Activated naive CD4-positive, alpha-beta T cell (primary cell): ENCODE measurements at places on chromosomes 5 and 9.

DNA sequence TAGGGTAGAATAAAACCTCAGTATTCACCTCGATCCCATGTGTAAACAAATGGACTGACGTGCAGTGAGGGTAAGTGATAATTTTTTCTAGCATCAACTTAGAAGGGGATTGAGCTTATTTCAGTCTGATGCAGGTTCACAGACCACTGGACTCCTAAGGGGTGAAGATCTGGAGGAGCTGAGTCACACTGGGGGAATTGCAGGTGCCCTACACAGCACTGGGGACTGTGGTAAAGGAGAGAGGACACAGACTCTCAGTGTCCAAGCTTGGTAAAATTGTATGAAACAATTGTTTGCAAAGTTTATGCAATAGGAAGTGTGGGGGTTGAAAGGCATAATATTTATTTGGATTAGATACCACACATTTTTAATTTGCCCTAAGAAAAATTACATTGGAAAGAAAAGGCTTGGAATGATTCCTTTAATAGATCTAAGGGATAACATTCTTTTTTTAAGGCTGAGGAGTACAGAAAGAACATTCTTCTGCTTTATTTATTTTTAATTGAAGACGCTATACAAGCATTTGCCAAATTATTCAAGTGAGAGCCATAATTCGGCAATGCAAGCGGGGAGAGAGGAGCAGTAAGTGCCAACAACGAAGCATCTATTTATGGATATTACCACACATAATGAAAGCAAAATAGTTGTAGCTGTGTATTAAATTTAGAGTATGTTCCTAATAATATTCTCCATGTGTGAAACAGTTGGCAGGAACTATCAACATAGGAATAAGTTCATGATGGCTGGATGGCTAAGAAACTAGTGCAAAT, 766.9 kb upstream of the ADAMTS16 start:
- DNase-seq, result no peak

DNA sequence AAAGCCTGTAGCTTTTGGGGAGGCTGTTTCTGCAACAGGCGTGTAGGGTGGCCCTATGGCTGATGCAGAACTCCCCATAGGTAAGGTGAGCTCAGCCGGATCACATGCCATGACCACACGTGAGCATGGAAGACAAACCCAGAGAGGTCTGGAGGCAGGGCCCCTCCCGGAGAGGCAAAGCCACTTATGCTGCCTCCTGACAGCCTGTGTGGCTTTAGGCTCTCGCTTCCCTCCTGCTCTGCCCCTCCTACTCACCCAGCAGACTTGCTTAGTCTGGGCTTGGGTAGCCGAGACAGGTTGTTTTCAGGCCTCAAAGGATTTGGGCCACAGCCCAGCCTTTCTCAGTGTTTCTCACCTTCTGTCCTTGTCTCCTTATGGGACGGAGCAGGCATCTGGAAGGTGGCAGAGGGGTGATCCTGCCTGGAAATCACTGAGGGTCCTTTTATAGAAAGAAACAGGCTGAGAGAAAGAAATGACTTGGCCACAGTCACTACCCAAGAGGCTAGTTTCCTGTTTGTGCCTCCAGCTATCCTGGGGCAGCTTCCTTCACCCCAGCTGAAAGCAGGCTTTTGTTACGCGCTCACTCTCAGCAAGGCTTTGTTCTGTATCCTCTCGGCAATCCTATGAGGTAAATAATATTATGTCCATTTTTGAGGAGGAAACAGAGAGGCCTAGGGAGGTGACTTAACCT, 89.9 kb downstream of the DAB2IP start:
- DNase-seq, result no peak

DNA sequence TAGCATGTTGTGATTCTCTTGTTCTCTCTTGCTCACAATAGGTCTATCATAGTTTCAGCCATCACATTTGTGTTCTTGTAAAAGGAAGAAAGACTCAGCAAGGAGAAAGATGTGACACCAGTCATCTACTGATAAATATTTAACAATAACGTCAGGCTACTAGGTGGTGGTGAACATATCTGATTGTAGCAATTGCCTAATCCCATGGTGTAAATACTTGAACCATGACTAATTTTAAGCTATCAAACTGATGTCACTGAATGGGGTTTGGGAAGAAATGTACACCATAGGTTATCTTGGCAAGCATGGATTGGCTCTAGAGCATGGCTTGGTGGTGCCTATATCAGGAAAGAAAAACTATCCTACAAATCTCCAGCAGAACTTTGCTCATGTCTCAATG, 16.6 kb downstream of the DMRTA1 start:
- no peak for DNase-seq

GRCh38 chr5:54206580-54207229, 103.7 kb downstream of the ARL15 start:
- no peak for DNase-seq

GRCh38 chr5:110727025-110727314, 499 bp upstream of the TMEM232 start:
- no peak for DNase-seq

DNA sequence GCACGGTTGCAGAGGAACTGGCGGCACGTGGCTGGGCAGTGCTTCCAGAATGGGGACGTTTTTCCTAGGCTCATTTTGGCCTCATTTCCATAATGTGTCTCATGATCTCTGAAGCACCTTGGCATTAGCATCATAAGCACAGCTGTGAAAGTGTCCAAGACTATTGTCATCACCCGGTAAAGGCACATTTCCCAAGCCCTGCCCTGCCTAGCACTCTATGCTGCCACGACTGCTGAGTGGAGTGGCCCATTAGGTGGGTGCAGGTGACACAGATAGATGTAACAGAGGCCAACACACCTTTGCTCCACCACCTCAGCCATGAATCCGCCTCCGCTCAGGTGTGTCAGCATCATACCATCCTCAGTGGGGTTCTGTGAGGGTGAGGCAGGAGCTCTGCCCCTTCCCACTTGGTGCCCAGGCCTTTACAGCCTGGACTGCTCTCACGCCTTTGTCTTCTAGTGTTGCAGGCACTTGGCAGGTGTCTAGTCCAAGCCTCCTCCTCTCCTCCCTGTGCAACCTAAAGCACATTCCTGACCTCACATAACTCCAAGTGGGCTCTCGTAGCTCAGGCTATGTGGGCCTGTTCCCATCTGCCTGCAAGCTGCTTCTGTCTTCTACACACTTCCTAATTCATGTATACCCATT, 213.0 kb downstream of the FSTL4 start:
- no peak for DNase-seq

DNA sequence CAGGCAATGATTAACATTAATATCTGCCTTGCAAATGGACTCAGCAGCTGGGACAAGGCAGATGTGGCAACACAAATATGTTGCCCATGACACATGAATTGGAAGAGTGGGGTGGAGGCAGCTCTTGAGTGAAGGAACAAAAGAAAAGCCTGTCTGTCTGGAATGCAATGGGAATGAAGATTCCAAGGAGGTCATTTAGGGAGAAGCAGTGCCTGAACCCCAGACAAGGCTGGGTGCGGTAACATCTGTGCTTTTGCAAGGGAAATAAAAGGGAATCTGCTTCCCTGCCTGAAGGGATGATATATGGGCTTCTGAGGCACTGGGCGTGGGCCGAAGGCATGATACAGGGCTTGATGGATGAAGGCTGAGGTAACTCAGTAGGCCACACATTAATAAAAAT, 94.1 kb upstream of the TRIM32 start:
- no peak for DNase-seq

DNA sequence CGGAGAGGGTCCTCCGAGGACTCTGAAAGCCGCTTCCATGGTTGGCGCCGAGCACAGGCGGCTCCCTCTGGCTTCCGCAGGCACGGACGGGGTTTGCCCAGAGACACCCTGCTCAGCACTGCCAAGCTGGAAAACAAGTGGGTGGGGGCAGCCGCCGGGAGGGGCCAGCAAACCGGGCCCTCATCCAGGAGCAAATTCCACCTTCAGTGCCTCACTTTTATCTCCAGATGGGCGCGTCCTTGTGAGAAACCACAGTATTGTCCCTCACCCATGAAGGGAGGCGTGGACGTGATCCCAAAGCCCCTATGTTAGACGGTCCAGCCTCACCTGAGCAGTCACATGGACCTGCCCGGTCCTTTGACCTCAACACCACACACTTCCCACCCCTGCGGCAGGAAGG, 29.0 kb downstream of the MED10 start:
- no peak for DNase-seq

DNA sequence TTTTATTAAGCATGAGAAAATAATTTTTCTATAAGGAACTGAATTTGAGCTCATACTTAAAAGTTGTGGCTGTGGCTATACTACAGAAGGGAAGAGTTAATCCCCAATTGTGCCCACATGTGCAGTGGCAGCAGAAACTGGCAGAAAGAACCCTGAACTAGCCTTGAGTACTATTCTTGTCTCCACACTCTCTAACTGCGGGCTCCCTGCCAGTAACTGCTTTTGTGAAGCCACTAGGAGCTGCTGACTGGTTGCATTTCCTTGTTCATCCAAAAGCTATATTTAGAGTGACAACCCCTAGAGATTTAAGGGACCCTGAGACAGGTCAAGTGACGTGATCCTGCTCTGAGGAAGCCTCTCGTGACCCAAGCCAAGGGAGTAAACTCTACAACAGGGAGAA, 238.6 kb downstream of the ELAVL2 start:
- DNase-seq, result no peak

GRCh38 chr9:36913393-36914211, 120.5 kb downstream of the PAX5 start:
- no peak for DNase-seq

DNA sequence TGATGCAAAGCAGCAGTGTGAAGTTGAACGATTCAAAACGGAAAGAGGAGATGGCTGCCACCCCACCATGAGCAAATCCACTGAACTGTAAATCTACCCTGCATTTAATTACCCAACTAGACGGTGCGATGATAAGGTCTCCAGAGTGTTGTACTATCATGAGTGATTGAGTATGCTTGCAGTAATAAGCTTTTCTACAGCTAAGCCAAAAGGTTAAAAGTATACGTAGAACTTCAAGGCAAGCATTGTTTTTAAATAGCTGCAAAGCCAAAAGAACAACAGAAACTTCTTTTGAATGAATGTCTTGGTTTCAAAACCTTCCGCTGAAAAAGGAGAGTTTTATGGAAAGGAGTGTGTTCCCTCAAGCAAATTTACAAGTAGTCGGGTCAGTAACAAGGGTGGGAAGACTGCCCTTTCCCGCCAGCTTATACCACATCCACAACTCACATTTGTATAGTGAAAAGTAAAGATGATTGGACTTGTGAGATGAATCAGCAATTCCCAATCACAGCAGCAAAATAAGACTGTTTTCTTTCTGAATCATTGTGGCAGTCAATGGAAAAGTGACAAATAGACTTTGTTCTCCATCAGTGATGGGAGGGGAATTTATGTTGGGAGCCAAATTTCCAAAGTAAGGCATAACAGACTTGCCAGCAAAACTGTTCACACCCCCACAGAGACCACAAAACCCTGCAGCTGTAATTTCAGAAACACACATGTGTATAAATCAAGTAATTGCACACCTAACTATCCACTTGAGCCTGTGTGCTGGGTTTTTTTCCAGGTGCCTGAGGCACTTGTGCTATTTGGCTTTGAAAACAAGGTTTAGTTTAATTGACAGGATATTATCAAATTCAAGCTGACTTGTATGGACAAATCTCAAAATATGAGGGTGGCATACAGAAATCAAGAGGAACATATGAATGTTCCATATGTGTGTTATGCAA, 407.7 kb upstream of the GRAMD2B start:
- no peak for DNase-seq

DNA sequence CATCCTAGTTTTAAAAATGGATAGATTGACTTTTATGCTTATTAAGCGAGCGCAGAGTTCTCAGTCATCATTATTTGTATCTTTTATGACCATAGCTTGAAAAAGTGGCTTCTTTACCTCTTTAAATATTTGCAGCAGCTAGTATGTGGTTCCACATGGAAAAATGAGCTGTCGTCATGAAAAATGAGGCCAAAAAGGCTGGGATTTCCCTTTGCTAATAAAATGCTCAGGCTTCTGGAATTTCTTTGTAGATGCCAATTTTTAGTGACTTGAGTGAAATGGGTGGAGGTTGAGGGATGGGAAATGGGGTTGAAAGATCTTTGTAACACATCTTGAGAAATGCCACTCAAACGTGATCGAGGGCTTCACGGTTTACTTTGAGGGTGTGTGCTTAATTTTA, 35.2 kb downstream of the RAI14 start:
- DNase-seq, result no peak

DNA sequence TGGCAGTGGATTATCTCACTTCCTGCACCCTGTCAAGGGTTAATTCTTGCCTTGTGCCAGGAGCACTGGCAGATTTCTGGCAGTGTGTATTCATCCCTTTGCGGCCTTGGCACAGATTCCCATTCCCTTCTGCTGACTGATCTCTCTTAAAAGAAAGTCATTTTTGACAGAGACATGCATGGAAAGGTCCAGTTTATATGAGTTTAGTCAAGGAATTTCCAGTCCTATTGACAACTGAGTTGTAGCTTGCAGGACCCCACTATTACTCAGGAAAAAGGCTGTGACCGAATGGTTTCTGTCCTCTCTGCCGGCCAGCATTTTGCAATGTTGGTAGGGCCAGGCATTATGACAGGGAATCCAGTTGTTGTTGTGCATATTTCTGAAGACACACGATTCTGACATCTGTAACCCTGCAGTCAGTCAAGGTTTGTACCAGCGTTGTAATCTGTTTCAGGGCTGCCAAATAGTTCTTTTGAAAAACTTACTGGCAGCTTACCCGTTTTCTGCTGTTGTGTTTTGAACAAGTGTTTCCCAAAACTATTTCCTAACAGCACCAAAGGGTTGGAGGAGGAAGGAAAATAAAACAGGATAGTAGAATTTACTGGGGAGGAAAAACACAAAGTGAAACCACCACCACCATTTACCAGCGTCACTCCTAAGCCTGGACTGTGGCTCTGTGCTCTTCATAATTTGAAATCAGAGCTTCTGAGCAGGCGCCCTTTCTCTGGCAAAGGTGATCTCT, 243.4 kb upstream of the KLF4 start:
- no peak for DNase-seq

GRCh38 chr9:133601746-133602145, 7.4 kb downstream of the FAM163B start:
- DNase-seq, result no peak

- no peak for DNase-seq
These were observed 49.5 kb downstream of the AGXT2 start for GRCh38 chr5:34998058-34998789.

- DNase-seq, result no peak
These were observed 3.3 kb upstream of the PBX3 start for GRCh38 chr9:125743682-125744428.

DNA sequence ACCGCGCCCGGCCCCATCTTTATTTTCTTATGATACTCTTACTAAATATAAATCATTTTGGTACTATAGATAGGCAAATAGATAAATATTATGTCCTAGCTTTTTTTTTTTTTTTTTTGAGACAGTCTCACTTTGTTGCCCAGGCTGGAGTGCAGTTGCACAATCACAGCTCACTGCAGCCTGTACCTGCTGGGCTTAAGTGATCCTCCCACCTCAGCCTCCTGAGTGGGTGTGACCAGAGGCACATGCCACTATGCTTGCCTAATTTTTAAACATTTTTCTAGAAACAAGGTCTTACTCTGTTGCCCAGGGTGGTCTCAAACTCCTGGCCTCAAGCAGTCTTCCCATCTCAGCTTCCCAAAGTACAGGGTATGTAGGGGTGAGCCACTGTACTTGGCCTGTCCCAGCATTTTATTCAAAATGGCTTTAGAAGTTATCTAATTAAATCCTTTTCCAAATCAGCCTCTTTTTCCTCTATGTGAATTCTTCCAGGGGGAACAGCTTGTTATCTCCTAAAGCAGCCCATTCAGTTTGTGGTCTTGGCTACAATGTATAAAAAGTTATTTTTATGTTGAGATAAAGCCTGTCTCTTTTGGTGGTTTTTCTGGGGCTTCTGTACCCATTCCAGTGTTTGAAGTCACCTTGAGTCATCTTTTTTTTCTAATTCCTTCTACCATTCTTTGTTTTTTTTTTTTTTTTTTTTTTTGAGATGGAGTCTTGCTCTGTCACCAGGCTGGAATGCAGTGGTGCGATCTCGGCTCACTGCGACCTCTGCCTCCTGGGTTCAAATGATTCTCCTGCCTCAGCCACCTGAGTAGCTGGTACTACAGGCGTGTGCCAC, 12.1 kb downstream of the MELK start:
- DNase-seq, result no peak
